Vein endothelial cell (primary cell): ENCODE measurements at places on chromosomes 4 and X. TPM values are rescaled to one million over a fixed set of nuclear protein-coding genes. Genes with fewer than 3 reads are reported as not detected.

The PPEF1 gene
- total RNA-seq = not detected in 2 replicates

The CPLX1 gene
- 0.10 and 0.33 TPM in 2 replicates for total RNA-seq

The UNC5C gene
- total RNA-seq = 0.29 and 1.3 TPM in 2 replicates

The SRPK3 gene
- not detected in 2 replicates for total RNA-seq

The CPE gene
- total RNA-seq = 4.6 and 10.2 TPM in 2 replicates

The CLDN22 gene
- total RNA-seq = 0.10 TPM in 1 of 2 replicates, not detected in the other

The RGN gene
- total RNA-seq = 0.33 and 0.57 TPM in 2 replicates

The FATE1 gene
- not detected in 2 replicates for total RNA-seq

The SPANXN4 gene
- total RNA-seq = not detected in 2 replicates

The REELD1 gene
- not detected in 2 replicates for total RNA-seq
